ENCODE measurements at places on chromosomes 11 and 22.
A peak's percentile ranks its signal among the peaks of the same experiment; 100 is the strongest.

- no peak for DNase-seq
Observed at GRCh38 chr11:80097146-80097545, 656.3 kb upstream of the TENM4 start.

GRCh38 chr11:122789907-122790306 lies 48.4 kb upstream of the CRTAM start:
- no peak for DNase-seq

DNA sequence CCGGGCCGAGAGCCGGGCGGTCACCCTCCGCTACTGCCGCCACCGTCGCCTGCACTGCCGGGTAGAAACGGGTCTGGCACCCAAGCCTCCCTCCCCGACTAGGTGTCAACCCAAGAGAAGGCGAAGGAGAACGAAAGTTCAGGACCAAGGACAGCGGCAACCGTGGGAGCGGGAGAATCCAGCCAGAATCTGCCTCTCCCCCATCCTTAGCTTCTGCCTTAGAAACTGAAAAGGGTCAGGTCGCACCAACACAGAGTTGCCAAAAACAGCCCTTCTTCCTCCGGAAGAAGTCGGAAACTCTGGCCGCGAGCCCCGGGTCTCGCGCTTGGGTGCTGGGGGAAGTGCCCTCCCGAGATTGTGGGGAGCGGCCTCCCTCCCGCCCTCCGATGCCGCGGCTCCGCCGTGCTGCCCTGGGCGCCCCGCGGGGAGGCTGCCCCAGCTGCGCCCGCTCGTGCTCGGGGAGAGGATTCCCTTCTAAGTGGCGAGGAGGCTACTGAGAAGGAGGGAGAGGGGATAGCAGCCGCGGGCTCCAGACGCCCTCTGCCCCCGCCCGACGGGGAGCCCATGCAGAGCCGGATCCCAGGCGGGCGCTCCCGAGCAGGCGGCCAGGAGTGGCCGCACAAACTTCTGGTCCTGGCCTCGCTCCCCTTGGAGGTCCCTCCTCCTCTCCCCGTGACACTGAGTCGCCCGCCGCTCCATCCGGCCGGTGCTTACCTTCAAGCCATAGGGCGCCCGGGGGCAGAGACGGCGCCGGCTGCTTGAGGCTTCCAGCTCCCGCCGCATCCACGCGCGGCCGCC lies 637 bp downstream of the DRD2 start:
- DNase-seq: peak; percentile 63

DNA sequence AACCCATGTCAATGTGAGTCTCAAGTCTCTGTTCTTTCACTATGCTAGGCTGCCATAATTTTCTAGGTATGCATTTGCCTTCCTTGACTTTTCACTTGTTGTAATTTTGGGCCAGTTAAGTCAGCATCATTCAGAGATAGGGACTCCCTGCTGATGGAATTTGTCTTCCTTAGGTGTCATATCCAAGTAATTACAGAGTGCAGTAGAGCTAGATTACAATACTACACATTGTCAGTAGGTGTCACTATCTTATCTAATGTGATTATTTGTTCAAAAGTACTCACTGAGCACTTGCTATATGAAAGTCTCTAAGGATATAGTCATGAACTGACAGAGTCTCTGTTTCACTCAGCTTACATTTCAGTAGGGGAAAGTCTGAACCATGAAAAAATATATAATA lies 25.0 kb upstream of the SYN3 start:
- no peak for DNase-seq

DNA sequence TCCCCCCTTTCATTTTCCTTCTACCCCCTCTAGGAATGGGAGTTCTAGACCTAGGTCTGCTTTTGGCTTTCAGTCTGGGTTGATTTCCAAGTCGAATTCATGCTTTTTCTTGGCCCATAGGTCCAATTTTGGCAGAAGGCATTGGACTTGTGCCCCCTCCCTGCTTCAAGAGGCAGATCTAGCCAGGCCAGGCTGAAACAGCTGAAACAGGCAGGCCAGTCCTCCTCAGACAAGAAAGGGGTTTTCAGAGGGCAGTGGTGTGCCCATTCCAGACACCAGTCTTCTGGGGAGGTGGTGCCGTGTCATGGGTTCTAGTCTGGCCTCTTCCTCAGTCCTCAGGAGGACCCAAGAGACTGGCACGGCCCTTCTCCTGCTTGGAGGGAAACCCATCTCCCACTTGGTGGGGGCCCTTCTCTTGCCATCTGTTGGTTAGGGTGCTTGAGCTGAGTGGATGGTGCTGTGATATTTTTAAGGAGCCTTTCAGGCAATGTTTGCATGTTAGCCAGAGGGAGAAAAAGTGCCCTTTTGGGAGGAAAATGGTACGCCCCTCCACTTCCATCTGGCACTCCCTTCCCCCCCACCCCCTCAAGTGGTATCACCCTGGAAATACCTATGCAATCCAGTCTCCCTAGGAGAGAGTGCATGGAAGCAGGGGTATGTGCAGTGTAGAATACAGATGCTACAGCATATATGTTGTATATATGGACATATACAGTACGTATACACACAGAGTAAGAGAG lies 53.6 kb downstream of the SYT13 start:
- DNase-seq: no peak

GRCh38 chr11:46315783-46316563 lies 31.3 kb upstream of the DGKZ start:
- DNase-seq: no peak

DNA sequence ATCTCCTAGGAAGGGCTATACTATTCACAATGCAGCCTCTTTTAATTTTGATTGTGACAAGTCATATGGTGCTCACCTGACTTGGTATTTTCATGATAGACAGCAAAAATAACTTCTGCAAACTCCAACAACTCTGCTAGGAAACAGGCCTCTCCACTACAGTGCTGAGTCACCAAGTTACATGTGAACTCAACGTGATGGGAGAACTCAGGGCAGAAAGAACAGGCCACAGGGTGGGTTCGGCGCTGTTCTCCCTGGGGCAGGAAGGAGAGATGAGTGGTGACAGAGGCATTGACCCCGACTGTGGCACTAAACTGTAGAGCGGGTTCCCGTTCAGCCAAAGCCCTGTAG lies 76.6 kb upstream of the UCP3 start:
- no peak for DNase-seq

GRCh38 chr11:96246718-96247552 lies 96.1 kb downstream of the MAML2 start:
- peak; percentile 52 for DNase-seq

Measured in KG1 (cell line).